ENCODE measurements at places on chromosomes 2 and 18.

- no peak for DNase-seq
These were observed 241.7 kb downstream of the DSC3 start for GRCh38 chr18:30800800-30801199.

DNA sequence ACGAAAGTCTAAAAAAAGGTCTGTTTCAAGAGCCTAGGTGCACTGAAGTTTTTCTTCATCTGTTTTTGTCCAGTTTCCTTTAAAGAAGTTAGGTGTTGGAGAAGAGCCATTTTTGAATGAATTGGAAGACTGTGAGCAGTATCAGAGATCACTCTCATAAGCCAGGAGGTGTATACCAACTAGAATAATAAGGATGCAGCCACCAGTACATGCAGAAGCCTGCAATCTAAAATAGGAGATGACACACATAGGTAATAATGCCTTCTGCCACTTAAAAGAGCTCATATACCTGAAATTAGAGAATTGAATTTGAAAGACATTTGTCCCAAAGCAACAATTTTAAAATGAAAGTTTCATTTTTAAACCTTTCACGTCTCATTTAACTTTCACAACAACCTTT lies 81.7 kb downstream of the RBMS1 start:
- DNase-seq: peak; percentile 28

DNA sequence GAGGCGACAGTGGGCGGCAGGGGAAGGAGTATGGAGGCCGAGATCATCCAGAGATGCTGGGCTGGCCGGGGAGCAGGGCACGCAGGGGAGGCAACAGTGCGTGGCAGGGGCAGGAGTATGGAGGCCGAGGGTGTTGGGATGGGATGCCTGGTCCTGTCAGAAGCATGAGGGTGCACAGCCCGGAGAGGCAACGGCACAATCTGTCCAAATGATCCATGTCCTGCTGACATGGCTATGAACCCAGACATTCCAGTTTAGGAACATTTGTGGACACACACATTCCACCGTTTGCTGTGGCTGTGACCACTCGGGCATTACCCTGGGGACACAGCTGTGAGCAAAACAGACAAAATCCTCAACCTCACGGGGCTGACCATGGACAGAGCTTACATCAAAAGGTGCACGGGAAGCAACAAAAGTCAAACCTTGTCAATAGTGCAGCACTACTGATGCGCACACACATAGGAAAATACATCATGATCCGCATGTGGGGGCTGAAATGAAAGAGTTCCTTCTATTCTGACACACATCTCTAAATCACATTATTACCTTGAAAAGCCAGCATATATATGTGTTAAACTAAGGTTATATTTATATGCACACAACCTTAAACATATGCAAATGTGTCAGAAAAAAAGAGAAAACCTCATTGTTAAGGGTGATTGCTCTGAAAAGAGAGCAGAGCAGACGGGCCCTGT lies 144.0 kb upstream of the GPC1 start:
- DNase-seq: no peak

DNA sequence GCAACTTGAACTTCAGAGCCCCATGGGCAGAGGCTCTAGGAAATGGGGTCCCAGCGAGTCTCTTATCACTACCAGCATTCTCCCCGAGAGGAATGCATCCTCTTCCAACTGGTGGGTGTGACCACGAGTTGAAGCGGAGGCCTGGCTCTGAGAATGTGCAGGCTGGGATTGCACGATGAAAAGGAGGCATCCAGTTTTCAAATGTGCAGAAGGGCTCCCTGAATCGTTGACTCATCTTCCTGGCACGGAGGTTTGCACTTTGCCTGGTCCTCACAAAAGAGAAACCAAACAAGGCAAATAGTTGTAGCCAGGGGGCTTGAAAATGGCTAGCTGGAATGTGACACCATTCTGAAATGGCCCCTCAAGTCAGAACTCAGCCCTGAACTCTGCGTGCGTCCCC lies 216.7 kb downstream of the GLI2 start:
- no peak for DNase-seq

- DNase-seq: no peak
These were observed 19.4 kb downstream of the AGFG1 start for GRCh38 chr2:227491386-227491785.

DNA sequence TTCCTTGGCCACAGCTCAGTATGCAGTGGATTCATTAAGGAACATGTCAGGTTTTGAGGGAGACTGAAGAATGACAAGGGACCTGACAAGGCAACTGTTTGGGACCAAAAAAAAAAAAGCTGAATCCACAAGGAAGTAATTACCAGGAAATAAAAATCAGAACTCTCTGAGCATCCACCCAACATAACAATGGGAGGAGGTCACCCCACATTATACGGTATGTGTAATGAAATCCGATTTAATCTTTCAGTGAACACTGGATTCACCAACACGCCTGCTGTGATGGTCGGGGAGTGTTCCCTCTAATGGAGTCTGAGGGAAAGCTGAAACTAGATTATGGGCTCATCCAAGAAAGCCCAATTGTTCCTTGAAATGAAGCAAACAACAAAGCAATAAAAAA lies 329.3 kb downstream of the ETAA1 start:
- DNase-seq: no peak

GRCh38 chr2:118865106-118865505 lies 17.7 kb upstream of the EN1 start:
- DNase-seq: peak; percentile 51

- DNase-seq: no peak
These were observed 3.0 kb downstream of the OSR1 start for GRCh38 chr2:19355416-19355821.

DNA sequence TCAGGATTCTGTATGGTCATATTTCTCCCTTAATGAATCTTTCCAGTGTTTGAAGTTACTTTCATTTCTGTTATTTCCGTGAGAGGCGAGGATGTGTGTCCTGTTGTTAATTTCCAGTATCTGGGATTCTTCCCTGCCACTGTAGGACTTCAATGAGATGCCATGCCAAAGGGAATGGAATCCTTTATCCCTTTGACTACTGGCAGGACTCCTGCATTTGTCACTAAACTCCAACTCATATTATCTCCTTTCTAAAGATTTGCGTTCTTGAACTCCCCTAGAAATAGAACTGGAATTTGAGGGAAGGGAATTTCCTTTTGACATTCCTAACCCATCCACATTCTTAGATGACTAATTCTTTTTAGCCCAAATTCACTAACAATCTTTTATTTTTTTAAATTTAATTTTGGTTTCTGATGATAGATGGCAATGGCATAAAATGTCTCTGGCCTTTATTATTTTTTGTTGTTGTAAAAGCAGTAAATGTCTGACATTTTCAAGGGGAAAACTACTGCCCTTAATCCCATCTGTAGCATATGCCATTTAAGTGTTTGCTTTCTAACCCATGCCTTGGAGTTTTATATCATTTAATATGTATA lies 87.8 kb upstream of the EML6 start:
- DNase-seq: no peak

DNA sequence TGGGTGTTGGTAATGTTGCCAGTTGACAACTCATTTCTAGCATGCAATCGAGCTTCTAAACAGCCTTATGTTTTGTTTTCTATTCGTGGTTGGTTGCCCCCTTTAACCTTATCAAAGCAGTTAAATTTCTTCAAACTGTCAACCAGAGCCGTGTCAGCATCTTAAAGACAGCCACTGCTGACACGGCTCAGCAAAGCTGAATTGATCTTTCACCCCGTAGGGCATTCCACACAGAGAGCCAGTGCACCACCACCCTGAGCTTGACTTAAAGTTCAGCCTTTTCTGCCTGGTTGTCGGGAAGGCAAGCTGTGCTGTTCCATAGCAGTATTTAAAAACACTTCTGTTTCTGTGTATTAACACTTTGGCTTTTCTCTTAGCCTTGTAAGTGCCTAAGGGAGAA lies 355.0 kb upstream of the CHST9 start:
- no peak for DNase-seq

DNA sequence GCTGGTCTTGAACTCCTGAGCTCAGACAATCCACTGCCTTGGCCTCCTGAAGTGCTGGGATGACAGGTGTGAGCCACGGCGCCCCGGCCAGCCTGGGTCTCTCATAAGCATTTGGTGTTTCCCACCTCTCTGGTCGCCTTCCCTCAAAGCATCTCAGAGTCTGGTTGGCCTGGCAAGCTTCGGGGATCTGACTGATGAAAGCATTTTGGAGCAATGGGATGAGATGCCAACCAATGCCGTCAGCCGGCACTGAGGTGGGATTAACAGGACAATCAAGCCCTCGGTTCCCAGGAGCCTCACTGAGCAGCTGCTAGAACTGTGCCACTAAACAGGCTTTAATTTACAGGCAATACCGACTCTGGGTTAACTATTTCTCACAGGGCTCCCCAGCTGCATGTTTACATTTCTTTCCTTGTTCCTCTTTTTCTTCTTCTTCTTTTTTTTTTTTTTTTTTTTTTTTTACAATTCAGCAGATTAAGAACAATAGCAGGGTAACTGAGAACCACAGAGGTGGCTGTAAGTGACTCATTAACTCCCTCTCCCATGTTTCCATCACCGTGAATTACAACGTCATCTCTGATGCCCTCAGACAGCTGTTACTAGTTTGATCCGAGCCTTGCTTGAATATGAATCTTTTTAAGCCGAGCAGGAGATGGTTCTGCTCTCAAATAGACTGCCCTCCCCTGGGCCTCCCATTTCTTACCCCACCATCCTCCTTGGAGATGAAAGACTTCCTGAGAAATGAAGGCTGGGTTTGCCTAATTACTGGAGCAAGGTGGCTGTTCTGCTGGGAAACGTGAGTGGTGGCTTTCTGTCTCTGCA lies 37.9 kb downstream of the ODC1 start:
- DNase-seq: peak; percentile 33
